ENCODE measurements at places on chromosomes 11 and 22. TPM values are rescaled to one million over a fixed set of nuclear protein-coding genes. Genes with fewer than 3 reads are reported as not detected.

Gene GAL
- not detected for total RNA-seq

GRCh38 chr11:119000906-119001305, 3.0 kb downstream of the CENATAC start:
- no peak overlapping the region for H3K27ac ChIP-seq
- no peak overlapping the region for H3K4me3 ChIP-seq
- peaks cover 42% of the 10 kb centered on the region for H3K4me1 ChIP-seq
- H3K27me3 ChIP-seq = no peaks in the 10 kb centered on the region
- DNase-seq = no peak

DNA sequence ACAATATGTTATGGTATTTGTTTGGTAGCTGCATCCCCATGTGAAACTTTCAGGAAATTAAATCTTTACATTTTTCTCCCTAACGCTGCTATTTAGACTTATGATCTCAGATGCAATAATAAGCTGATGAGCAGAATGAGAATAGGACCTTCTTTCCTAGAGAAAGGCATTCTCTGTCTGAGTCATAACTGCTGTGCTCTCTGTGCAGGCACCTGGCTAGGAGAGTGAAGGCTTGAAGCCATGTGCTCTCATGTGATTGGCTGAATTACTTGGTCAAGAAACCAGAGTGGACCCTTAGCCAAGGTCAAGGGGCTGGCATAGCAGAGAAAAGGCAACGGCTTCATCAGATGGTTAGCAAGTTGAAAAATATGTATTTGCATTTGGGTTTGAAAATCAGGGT, 185.0 kb downstream of the ADAMTS15 start:
- DNase-seq = no peak
- H3K4me3 ChIP-seq = no peak overlapping the region
- no peaks in the 10 kb centered on the region for H3K36me3 ChIP-seq
- H3K27me3 ChIP-seq = no peaks in the 10 kb centered on the region

- peak; percentile 27 for DNase-seq
- peak within 1 kb of the TSS; percentile 68 for H3K4me3 ChIP-seq
- peaks cover 67% of the 10 kb centered on the region for H3K27me3 ChIP-seq
- no peak within 1 kb of the TSS for H3K27ac ChIP-seq
- H3K36me3 ChIP-seq = no peaks in the 10 kb centered on the region
- H3K4me1 ChIP-seq = peaks cover 28% of the 10 kb centered on the region
Measured at GRCh38 chr11:86800076-86800959, at the start of gene PRSS23. Gene PRSS23 (plus strand): TSS chr11:86800542. CDS start chr11:86807644, 7,102 bp downstream.

- H3K4me3 ChIP-seq = no peak overlapping the region
- H3K36me3 ChIP-seq = peaks cover 6% of the 10 kb centered on the region
- peaks cover 5% of the 10 kb centered on the region for H3K4me1 ChIP-seq
- no peak for DNase-seq
Measured at GRCh38 chr11:61869708-61870451, 21.5 kb downstream of the FADS3 start.

DNA sequence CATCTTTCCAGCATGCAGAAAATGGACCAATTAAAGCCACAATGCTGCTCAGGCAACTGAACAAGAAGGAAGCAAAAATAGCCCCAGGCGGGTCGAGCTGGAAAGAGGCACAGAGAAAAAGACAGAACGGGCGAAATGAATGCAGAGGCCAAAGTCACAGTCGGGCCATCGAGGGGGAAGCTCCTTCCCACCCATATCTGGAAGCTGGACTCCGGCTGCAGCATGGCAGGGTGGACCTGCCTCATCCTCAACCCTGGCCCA, 58.6 kb upstream of the PRDM11 start:
- no peak overlapping the region for H3K4me3 ChIP-seq
- no peak overlapping the region for H3K27ac ChIP-seq

DNA sequence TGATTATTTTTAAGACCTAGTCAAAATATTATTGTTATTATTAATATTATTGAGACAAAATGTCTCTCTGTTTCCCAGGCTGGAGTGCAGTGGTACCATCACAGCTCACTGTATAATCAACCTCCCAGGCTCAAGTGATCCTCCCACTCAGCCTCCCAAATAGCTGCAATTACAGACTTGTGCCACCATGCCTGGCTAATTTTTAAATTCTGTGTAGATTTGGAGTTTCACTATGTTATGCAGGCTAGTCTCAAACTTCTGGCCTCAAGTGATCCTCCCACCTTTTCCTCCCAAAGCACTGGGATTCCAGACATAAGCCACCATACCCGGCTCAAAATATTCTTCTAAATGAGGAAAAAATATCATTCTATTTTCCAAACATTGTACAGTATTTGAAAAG, 37.0 kb downstream of the SLC36A4 start:
- no peaks in the 10 kb centered on the region for H3K4me1 ChIP-seq
- no peak for DNase-seq
- no peak overlapping the region for H3K27ac ChIP-seq
- H3K27me3 ChIP-seq = no peaks in the 10 kb centered on the region
- no peak overlapping the region for H3K4me3 ChIP-seq

Data from activated CD4-positive, alpha-beta T cell treated with anti-CD3 and anti-CD28 coated beads, Interleukin-2, amount 10 ng/mL, durations not matched to agents 7 days and 5 days (primary cell).